ENCODE measurements at places on chromosomes 7 and 10.

DNA sequence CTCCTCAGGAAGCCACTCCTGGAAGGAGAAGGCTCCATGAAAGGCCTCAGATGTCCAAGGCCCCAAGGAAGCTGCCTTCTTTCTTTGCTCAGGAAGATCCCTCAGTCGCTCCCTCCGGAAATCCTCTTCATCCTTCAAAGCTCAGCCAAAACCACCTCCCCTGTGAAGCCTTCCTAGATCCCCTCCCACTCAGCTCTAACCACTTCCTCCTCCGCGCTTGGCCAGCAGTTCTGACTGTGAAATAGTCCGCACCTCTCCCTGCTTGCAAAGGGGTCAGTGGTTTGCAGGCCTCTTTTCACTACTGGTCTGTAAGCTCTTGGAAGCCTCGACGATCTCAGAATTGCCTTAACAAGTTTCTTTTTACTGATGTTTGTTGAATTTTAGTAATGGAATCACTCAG lies 23.9 kb downstream of the PYROXD2 start:
- DNase-seq: no peak

- peak; percentile 40 for DNase-seq
These were observed 7.3 kb downstream of the MMP21 start for GRCh38 chr10:125768219-125768855.

DNA sequence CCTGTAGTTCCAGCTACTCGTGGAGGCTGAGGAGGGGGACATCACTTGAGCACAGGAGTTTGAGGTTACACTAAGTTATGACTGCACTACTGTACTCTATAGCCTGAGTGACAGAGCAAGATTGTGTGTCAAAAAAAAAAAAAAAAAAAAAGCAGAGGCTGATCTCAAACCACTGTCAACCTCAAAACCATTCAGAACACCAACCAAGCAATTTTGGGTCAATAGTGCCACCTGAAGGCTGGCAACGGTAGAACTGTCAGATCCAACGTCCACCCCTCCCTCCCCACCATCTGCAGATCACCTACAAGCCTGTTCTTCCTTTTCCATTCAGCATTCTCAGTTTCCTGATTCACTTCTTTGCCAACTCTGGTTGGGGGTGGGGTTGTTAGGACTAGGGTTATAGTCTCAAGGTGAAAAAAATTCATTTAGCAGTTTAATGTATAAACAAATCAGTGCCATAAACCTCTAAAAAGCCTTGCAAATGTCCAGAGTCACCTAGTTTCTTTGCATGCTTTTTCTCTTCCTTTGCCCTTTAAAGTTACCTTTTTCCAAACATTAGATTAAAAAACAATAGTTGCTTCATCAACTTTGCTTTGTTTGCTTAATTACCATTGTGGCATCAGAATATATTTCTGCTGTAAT lies 2.6 kb downstream of the MRPS33 start:
- peak; percentile 56 for DNase-seq

DNA sequence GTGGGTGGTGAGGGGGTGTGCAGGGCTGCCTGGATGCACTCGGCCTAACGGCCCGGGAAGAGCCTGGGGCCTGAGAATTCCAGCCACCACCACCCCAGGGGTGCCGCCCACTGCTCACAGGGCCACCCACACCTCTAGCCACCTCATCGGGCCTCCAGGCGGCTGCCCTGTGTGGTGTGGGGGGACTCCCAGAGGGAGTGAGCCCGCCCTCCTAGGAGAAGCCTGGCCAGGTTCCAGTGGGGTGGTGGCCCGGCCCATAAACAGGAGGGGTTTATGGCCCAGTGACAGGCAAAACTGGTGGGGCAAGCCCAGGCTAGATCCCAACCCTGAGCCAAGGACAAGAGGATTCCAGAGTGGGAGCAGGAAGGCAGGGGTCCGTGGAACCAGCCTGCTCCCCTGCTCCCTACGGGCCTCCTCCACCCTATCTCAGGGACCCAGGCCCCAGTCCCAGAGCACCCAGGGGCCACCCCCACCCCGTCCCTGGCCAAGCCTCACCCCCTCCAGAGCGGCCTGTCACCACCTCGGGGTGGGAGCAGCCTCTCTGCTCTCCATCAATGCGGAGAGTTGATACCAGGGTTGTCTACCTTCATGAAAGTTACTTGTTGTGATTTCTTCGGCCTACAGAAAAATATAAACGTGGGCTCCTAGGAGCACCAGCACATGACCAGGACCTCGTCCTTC lies 20.2 kb upstream of the PDGFA start:
- DNase-seq: peak; percentile 50

DNA sequence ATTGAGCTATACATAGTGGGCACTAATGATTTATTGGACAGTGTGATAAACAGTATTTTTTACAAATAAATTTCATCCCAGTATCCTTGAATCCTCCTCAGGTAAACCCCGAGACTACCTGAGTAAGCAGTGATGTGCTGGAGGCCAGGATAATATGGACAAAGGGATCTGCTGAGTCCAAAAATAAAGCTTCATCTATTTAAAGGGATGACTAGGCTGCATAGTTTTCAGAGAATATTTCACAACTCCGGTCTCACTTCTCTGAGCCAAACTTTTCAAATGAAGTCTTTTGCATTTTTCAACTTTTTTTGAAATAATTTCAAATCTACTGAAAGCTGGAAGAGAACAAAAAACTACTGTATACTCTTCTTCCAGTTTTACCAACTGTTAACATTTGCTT lies 2.5 kb downstream of the ACTR3B start:
- peak; percentile 62 for DNase-seq

GRCh38 chr10:91460681-91461080 lies 50.5 kb downstream of the HECTD2 start:
- no peak for DNase-seq

- DNase-seq: no peak
These were observed 79.1 kb downstream of the XRCC2 start for GRCh38 chr7:152596824-152597223.

DNA sequence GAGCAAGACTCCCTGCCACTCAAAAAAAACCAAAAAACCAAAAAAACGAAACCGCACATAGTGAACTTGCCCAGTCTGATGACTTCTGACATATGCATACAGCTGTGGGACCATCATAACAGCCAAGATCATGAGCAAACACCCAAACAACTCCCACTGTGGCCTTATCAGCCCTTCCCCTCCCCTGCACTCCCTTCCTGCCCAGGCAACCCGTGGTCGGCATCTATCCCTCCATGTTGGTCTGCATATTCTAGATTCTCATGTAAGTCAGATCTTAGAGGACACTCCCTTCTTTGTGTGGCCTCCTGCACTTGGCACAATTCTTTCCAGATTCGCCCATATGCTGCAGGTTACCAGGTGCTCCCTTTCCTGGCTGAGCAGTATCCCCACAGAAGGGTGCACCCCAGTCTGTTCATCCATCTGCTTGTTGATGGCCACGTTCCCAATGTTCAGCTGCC lies 72.8 kb downstream of the GNA12 start:
- DNase-seq: no peak

- DNase-seq: peak; percentile 35
These were observed 6.5 kb downstream of the HIPK2 start for GRCh38 chr7:139771001-139771956.

GRCh38 chr7:39184391-39184790 lies 206.7 kb downstream of the POU6F2 start:
- no peak for DNase-seq

- no peak for DNase-seq
These were observed 222.7 kb upstream of the DPP6 start for GRCh38 chr7:153829525-153829924.

- peak; percentile 18 for DNase-seq
These were observed 39.7 kb downstream of the CDC14C start for GRCh38 chr7:48964074-48964473.

- DNase-seq: no peak
These were observed 38.9 kb upstream of the KAT6B start for GRCh38 chr10:74787457-74787856.

DNA sequence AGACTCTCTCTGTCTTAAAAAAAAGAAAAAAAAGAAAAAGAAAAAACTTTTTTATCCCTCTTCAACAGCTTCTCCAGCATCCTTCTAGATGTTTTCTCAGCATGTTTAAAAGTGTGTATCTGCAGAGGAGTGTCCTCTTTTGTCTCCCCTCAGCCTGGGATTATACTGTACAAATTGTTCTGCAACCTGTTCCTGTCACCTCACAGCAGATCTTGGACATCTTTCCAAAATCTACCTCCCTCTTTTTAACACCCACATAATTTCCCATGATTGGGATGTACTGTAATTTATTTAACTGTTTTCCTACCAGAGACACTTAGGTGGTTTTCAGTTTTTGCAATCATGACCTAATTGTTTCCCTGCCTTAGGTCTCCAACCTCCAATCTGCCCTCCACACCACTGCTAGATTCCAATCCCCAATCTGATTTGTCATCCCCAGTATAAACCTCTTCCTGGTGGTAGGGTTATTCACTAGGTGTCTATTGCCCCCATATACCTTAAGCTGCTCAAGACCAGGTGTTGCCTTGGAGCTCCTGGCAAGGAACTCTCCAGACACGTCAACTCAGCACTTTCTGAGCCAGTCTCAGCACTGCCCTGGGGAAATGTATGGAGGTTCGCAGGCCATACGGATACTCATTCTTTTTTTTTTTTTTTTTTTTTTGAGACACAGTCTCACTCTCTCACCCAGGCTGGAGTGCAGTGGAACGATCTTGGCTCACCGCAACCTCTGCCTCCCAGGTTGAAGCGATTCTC lies 17.6 kb upstream of the DDIT4 start:
- no peak for DNase-seq

GRCh38 chr10:6625428-6625827 lies 45.4 kb upstream of the PRKCQ start:
- DNase-seq: no peak

DNA sequence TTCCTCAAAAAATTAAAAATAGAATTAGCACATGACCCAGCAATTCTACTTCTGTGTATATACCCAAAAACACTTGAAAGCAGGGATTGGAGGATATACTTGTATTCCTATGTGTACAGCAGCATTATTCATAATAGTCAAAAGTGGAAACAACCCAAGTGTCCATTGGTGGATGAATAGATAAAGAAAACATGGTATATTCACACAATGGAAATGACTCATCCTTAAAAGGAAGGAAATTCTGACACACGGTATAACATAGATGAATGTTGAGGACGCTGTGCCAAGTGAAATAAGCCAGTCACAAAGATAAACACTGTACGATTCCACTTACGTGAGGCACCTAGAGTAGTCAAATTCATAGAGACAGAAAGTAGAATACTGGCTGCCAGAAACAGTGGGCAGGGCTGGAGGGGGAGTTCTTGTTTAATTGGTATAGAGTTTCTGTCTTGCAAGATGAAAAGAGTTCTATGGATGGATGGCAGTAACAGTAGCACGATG lies 26.6 kb upstream of the KAT6B start:
- DNase-seq: peak; percentile 17

GRCh38 chr10:130914367-130914766 lies 397.2 kb downstream of the TCERG1L start:
- no peak for DNase-seq

DNA sequence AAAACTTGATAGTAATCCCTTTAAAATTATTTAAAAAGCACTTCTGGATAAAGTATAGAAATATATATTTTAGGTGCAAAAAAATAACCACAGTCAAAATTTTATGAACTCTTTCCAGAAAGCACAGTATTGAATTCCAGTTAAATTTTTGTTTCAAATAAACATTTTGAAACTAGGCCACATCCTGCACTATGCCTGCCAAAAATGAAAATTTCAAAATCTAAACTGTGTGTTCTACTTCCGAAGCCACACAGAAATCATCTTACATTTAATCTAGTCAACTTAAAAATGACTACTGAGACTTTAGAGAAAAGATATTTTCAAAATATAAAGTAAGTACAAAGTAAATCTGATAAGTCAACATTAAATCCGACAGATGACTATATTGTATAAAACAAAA lies 50.0 kb downstream of the MAGI2 start:
- peak; percentile 68 for DNase-seq

DNA sequence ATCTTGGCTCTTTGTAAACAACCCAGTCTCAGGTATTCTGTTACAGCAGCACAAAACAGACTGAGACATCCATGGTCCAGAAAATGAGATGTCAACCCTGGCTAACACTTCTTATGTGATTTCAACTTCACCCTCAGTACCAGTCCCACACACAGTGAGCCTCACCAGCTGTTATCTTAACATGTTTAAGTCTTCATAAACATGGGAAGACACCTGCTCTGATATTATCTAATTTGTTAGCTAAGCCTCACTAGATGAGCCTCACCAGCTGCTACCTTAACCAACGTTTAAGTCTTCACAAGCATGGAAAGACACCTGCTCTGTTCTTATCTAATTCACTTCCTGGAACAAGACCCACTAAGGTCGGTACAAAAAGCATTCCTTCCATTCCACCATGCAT lies 130.8 kb downstream of the CALN1 start:
- DNase-seq: no peak

DNA sequence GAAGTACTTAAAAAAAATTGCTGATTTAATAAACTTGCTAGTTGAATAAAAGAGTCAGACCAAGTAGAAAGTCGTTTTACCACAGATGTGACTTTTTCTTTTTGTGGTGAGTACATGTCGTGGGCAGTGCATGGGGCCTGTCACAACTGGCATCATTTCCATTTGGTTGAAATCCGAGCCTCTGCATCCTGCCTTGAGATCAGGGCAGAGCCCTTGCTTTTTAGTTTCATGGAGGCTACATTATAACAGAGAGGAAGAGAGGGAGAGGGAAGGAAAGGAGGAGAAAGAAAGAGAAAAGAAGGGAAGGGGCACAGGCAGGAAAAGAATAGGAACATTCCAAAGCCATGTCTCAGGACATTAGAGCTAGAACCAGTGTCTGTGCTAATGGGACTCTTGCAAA lies 20.4 kb upstream of the INSYN2A start:
- peak; percentile 29 for DNase-seq

DNA sequence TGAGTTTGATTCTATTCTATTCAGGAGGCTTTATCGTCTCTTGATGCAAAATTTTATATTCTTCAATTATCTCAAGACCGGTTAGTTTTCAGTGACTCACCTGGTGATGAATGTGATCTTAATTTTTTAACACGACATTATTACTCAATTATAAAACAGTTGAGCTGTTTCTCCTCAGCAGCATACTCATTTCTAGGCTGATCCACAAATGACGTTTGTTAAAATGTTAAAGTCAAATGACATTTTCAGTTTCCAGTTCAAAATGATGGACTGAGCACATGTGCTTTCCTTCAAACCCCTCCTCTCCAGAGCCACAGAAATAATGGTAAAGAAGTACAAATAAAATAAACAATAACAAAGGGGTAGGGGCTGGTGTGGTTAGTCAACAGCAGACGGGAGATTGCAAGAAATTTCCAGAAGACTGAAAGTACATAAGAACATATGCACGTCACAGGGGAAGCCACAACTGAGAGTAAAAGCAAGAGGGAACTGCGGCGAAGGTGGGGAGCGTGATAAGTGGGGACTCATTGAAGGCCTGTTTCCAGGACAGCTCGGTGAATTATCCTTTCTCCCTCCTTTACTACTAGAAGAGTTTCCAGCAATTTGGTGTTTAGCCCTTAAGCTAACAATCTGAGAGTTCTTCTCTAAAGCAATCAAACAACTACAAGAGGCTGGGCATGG lies 10.9 kb downstream of the MACROH2A2 start:
- DNase-seq: no peak

DNA sequence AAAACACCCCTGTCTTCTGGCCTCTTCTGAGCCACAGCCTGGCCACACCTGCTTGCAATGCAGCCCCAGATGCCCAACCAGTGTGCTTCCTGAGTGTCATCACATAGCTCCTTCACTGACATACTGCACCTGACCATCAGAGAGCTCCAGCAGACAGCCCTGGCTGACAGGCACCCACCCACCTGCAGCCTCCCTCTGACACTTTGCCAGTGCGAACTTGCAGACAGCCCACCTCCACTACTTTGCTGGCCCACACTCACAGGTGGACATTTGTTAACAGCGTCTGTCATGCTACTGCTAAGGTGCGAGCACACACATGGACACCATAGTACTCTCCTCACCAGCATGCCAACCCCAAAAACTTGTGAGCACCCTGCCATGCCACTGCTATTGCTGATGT lies 740.1 kb downstream of the DNAJB9 start:
- DNase-seq: no peak

All from AG10803 (cell line).